ENCODE measurements at places on chromosomes 5 and 9.
A peak's percentile ranks its signal among the peaks of the same experiment; 100 is the strongest.

GRCh38 chr9:69174616-69175463 lies 763 bp downstream of the TJP2 start:
- peak overlapping the region; percentile 72 for H3K27ac ChIP-seq
- peak overlapping the region; percentile 60 for H3K4me3 ChIP-seq
- H3K36me3 ChIP-seq, result no peaks in the 10 kb centered on the region
- DNase-seq, result peak; percentile 52

GRCh38 chr9:93670208-93671019 lies 94.0 kb downstream of the PHF2 start:
- no peaks in the 10 kb centered on the region for H3K27me3 ChIP-seq
- peak; percentile 7 for DNase-seq
- no peaks in the 10 kb centered on the region for H3K36me3 ChIP-seq
- H3K4me3 ChIP-seq, result no peak overlapping the region
- no peak overlapping the region for H3K27ac ChIP-seq

GRCh38 chr5:55324815-55325418 lies 17.1 kb downstream of the MTREX start:
- no peaks in the 10 kb centered on the region for H3K36me3 ChIP-seq
- no peaks in the 10 kb centered on the region for H3K27me3 ChIP-seq
- H3K4me3 ChIP-seq, result no peak overlapping the region
- no peak for DNase-seq

- no peaks in the 10 kb centered on the region for H3K27me3 ChIP-seq
- no peak overlapping the region for H3K4me3 ChIP-seq
- H3K4me1 ChIP-seq, result no peaks in the 10 kb centered on the region
- H3K27ac ChIP-seq, result no peak overlapping the region
- DNase-seq, result no peak
- H3K36me3 ChIP-seq, result no peaks in the 10 kb centered on the region
Measured at GRCh38 chr5:135266975-135267374, 132.1 kb downstream of the MACROH2A1 start.

DNA sequence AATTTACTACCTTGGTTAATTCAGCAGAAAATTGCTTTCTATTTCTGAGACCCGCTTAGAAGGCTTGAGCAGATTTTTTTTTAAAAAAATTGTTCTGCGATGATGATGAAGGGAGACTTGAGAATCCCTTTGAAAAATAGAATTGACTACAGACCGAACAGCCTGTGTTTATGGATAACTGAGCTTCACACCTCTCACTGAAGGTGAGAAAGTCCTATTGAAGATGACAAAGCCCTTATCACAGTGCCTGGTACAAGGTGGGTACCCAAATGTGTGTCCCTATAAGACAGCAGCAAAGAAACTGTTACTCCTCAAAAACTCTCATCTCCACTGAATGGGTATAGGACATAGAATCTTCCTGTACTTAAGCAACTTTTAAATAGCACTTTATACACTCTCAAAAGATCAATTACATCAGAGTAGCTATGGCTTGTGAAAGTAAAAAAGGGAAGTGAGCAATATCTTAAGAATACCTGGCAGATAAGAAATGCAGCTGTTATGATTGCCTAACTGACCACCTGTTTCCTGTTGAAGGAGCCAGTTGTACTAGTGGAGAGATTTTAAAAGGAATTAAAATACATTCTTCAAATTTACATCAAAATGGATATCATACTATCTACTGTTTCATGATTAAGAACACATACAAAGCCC lies 419.7 kb downstream of the CHSY3 start:
- H3K27ac ChIP-seq, result no peak overlapping the region
- H3K36me3 ChIP-seq, result no peaks in the 10 kb centered on the region
- H3K4me3 ChIP-seq, result no peak overlapping the region
- H3K27me3 ChIP-seq, result no peaks in the 10 kb centered on the region

DNA sequence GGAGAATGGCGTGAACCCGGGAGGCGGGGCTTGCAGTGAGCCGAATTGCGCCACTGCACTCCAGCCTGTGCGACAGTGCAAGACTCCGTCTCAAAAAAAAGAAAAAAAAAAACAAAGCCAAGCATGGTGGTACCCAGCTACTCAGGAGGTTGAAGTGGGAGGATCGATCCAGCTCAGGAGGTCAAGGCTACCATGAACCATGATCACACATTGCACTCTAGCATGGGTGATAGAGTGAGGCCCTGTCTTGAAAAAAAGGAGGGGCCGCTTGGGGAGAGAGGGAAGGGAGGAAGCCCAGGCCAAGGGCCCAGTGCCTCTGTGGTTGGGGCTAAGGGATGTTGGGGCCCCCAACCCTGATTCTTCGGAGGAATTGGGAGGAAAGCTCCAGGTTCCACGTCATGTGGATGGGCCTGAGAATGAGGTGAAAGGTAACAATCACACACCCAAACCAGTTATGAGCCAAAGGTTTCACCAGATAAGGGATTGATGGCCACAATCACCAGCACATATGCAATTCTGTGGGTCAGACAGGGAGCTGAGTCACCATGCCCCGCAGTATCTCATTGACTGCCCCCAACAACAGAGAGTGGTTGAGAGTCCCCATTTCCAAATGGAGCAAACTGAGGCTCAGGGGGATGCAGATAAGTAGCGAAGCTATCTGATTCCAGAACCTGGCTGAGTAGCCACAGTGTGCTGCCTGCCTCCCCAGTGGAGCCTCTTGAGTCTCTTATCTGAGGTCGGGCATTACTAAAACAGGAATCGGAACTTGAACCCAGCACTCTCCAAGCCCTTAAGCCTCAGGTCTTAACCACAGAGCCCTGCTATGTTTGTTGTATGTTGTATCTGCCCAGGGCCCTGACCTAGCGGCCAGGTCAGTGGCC lies 20.5 kb downstream of the SWI5 start:
- H3K36me3 ChIP-seq, result no peaks in the 10 kb centered on the region
- no peak for DNase-seq
- H3K27ac ChIP-seq, result no peak overlapping the region
- no peak overlapping the region for H3K4me3 ChIP-seq
- no peaks in the 10 kb centered on the region for H3K27me3 ChIP-seq

DNA sequence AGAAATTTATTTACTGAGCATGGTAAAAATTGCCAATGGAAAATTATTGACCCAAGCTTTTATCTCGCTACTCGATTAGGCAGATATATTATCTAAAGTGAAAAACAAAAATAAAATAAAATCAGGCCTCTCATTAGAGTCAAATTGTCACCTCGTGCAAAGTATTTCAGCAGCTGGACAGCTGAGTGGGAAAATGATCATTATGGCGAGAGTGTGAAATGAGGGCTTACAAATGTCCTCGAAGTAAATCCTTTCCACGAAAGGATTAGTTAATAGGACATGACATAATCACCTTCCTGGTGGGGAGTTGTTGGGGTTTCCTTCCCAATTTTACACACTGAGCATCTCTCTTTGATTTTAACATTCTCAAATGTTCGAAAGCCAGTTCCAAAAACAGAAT lies 5.4 kb upstream of the DPYSL3 start:
- no peaks in the 10 kb centered on the region for H3K27me3 ChIP-seq
- H3K4me3 ChIP-seq, result no peak overlapping the region
- DNase-seq, result no peak
- H3K36me3 ChIP-seq, result no peaks in the 10 kb centered on the region

GRCh38 chr5:140420226-140420570 lies 18.6 kb downstream of the ANKHD1 start:
- DNase-seq, result no peak
- H3K4me3 ChIP-seq, result no peak overlapping the region
- H3K27ac ChIP-seq, result no peak overlapping the region
- no peaks in the 10 kb centered on the region for H3K36me3 ChIP-seq
- peaks cover 10% of the 10 kb centered on the region for H3K4me1 ChIP-seq
- H3K27me3 ChIP-seq, result no peaks in the 10 kb centered on the region

DNA sequence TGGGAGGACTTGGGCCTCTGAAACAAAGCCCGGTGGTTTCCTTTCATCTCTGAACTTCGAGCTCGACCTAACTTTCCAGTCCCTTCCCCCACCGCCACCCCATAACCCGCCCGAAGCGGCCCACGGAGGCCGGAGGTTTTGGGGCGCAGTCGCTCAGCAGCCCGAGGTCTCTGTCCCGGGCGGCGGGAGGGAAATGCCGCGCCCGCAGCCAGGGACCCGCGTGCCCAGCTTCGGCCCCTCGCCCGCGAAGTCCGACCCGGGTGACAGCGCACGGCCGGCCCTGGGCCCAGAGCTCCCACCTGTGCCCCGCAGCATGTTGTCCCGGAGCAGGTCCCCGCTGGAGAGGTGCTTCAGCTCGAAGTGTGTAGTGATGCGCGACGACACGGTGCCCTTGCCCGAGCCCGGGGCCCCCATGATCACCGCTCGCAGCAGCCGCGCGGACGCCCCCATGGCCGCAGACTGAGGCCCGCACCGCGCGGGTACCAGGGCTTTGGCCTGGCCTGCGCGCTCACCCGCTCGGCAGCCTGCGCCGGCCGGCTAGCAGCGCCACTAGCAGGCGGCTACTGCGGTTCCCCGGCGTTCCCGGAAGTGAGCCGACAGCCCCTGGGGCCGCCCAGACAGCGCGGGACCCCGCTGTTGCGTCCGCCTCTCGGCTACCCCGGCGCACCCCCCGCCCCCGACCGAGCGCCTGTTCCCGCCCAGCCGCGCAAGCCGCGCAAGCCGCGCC lies at the start of gene AK3:
Gene AK3, minus strand, starts transcription at position 565 of the 727 bp plus-strand sequence. Its CDS starts 115 bp downstream, at position 450.
- H3K36me3 ChIP-seq, result no peaks in the 10 kb centered on the region
- peak within 1 kb of the TSS; percentile 87 for H3K27ac ChIP-seq
- peak; percentile 92 for DNase-seq
- no peaks in the 10 kb centered on the region for H3K27me3 ChIP-seq

All from ovary (tissue), 10 donors.